ENCODE measurements at places on chromosomes 5 and 9.
A peak's percentile ranks its signal among the peaks of the same experiment; 100 is the strongest.

GRCh38 chr9:93895535-93895934, 59.6 kb downstream of the BARX1 start:
- DNase-seq, result peak; percentile 6

DNA sequence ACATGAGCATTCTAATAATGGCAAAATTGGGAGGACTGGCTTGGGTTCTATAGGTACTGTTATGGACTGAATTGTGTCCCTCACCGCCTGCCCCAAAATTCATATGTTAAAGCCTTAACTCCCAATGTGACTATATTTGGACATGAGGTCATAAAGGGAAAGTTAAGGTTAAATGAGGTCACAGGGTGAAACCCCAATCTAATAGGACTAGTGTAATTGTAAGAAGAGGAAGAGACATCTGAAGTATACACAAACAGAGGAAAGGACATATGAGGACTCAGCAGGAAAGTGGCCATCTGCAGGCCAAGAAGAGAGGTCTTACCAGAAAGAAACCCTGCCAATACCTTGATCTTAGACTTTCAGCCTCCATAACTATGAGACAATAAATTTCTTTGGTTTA, 23.1 kb downstream of the RNF180 start:
- DNase-seq, result no peak

GRCh38 chr5:170334626-170335025, 37.0 kb upstream of the LCP2 start:
- no peak for DNase-seq

DNA sequence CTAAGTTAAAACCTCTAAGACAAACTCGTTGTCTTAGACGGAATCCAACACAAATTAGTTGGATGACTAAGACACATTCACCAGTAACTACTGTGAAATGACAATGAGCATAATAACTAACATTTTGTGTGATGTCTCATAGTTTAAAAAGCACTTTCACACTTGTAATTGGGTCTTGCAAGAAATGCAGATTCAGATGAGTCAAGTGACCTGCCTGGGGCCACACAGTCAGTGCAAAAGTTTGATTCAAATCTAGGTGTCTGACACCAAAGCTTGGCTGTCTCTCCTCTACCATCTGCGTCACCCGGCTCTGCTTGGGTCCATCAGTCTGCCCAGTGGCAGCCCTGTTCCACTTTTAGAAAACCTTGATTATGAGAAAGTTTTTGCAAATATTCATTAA, 143.7 kb downstream of the TTLL11 start:
- DNase-seq, result no peak

DNA sequence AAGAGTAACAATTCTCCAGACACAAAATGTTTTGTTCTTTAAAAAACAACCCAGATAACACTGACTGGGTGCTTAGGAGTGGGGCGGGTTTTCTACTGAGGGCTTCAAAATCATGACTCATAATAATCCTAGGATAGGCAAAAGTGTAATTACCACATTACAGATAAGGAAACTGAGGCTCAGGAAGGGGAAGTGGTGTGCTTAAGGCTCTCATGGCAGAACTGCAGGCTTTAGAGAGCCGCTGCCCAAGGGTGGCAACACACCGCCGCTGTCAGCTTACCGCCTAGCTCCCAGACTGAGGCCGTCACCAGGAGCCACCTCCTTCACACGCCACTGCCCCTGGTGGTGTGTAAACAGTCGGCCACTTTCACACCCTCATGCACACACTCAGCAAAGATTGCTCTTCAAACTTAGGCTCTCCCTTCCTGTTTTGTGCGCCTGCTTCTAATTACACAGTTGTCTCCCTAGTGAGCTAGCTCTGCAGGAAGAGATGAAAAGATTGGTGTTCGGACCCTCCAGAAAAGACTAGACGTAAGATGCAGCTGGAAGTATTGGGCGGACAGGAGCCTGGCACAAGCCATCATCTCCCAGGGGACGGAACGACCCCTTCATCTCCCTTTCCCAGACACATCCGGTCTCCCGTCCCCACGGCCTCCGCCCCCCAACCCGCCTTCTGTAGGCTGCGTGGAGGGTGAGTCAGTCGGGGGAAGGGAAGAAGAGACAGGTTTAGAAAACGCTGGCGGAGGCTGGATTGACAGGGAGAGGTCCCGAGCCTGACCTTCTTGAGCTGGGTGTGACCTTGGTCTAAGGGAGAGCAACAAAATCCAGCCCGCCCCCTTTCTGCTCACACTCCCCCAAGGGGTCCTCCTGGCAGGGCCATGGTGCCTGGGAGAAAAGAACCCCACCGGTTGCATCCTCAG, 162.7 kb downstream of the SYK start:
- DNase-seq, result no peak

Data from head of caudate nucleus (tissue), 42 donors.